ENCODE measurements at places on chromosomes 3 and 15. TPM values are rescaled to one million over a fixed set of nuclear protein-coding genes. Genes with fewer than 3 reads are reported as not detected.

DNA sequence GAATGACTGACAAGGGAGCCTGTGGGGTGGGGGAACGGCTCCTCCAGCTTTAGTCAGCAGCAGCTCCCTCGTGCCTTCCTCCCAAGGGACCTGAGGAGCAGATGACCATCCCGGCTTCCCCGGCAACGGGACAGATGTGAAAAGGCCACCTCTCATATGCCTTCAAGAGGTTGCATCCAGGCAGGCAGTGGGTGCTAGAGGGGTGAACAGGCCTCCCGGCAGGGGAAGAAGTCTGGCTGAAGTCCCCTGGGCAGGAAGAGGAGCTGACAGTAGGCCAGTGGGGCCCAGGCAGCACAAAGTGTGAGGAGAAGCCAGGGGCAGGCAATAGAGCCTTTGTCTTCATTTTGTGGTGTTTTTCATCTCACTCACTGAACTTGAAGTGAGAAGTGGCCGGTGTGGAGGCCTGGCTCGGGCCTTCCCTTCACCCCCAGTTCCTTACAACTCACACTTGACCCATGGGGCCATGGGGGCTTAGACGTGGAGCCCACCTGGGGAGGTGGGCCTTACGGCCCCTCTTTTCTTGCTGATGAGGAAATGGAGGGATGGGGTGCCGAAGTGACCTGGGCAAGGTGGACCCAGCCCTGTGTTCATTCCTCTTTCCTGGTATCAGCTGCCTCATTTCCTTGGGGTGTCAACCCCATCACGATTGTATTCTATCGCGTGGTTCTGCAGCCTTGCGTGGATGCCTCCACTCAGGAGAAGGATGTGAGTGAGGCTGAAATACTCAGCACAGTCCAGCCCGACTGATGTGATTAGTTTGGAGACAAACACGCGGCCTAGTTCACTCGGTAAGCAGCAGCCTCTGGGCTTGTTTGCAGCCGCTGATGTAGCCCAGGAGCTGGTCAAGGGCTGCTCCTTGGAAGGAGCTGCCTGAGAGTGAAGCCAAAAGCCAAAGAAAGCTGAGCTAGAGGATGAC is 115.5 kb upstream of the ALDH1A3 start:
- DNase-seq = no peak
- H3K27ac ChIP-seq = no peak overlapping the region
- no peak overlapping the region for H3K4me3 ChIP-seq
- no peaks in the 10 kb centered on the region for H3K27me3 ChIP-seq

- H3K4me3 ChIP-seq = no peak overlapping the region
- no peaks in the 10 kb centered on the region for H3K4me1 ChIP-seq
- no peaks in the 10 kb centered on the region for H3K36me3 ChIP-seq
- no peaks in the 10 kb centered on the region for H3K27me3 ChIP-seq
- DNase-seq = no peak
- H3K27ac ChIP-seq = no peak overlapping the region
These were observed 176.5 kb upstream of the PLSCR5 start for GRCh38 chr3:146781606-146782005.

DNA sequence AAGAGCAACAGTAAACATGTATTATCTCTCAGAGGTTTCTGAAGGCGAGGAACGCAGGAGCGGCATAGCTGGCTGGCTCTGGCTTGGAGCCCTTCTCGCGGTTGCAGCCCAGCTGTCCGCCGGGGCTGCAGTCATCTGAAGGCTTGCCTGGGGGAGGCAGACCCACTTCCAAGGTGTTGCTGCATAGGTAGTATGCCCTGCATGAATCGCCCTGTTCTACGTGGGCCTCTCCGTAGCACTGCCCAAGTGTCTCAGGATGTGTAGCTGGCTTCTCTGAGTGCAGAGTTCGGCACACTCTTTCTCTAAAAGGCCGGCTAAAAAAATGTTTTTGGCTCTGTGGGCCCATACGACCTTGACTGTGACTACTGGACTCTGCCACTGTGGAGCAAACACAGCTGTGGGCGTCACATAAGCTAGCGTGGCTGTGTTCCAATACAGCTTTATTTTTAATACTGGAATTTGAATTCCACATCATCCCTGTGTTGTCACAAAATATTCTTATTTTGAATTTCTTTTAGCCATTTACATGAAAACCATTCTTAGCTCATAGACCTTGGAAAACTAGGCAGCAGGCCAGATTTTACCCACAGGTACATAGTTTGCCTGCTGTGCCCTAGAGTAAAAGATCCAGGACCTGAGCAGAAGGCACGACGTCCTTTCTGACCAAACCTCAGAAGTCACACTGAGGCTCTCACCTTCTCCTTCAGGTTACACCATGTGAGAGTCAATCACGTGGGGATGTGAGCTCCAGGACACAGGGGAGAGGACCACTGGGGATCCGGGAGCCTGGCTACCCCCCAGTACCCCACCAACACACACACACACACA is 55.9 kb downstream of the PGPEP1L start:
- H3K27me3 ChIP-seq = no peaks in the 10 kb centered on the region
- peak overlapping the region; percentile 76 for H3K27ac ChIP-seq
- H3K4me3 ChIP-seq = no peak overlapping the region
- H3K4me1 ChIP-seq = peaks cover 30% of the 10 kb centered on the region
- peaks cover 15% of the 10 kb centered on the region for H3K36me3 ChIP-seq
- DNase-seq = no peak

DNA sequence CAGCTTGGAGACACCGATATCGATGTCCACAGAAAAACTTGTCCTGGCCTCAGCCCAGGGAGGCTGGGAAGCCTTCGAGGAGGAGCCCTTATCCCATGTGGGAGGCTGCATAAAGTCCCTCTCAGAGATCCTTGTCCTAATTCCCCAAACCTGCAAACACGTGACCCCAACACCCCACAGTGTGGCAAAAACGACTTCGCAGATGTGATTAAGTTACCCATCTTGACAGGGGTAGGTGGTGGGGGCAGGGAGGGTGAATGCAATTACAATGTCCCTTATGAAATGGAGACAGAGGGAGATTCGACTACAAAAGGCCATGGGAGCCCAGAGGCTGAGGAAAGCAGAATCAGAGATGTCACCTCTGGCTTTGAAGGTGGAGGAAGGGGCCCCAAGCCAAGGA is 2.3 kb upstream of the TLR9 start:
- H3K4me3 ChIP-seq = no peak overlapping the region
- peaks cover 21% of the 10 kb centered on the region for H3K36me3 ChIP-seq
- H3K4me1 ChIP-seq = peaks cover 8% of the 10 kb centered on the region
- no peaks in the 10 kb centered on the region for H3K27me3 ChIP-seq
- no peak for DNase-seq
- no peak overlapping the region for H3K27ac ChIP-seq

DNA sequence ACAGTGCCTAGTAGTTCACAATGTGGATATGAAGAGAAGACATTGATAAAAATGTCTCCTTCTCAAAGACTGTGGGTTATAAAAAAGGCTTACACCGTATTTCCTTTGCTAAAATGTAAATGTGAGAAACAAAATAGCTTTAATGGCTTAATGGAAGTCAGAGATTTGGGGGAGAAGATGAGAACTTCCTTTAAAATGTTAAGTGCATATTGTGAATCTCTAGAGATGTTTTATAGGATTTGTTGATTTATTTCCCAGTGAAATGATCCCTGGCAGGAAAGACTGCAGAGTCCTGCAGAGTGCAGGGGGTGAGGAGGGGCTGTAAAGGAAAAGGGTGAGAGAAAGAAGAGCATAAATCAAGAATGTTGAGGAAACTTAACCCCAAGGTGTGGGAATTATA is 305.1 kb downstream of the GAP43 start:
- DNase-seq = no peak
- no peak overlapping the region for H3K4me3 ChIP-seq
- no peaks in the 10 kb centered on the region for H3K27me3 ChIP-seq
- H3K27ac ChIP-seq = no peak overlapping the region
- H3K36me3 ChIP-seq = no peaks in the 10 kb centered on the region
- H3K4me1 ChIP-seq = no peaks in the 10 kb centered on the region

DNA sequence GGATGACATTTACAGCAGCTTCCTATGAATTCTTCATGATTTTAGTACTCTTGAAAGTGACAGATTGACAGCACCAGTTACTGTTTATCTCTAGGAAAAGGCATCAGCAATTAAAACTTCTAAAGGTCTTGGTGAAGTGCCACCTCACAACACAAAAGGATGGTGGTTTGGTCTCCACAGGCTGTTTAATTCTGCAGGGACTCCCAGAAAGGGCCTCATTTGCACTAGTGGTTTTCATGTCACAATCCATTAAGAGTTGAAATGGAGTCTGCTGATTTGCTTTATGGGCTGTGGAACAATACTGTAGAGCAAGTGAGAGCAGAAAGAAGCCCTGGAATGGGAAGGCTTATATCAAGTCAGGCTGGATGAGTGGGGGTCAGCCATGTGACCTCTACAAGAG is 225.3 kb upstream of the KCNMB2 start:
- H3K27me3 ChIP-seq = no peaks in the 10 kb centered on the region
- no peak for DNase-seq
- no peak overlapping the region for H3K27ac ChIP-seq
- H3K4me1 ChIP-seq = no peaks in the 10 kb centered on the region

GRCh38 chr15:67157521-67158252 is 92.3 kb downstream of the SMAD3 start:
- no peak for DNase-seq
- no peaks in the 10 kb centered on the region for H3K36me3 ChIP-seq
- no peak overlapping the region for H3K27ac ChIP-seq
- H3K4me1 ChIP-seq = peaks cover 13% of the 10 kb centered on the region

DNA sequence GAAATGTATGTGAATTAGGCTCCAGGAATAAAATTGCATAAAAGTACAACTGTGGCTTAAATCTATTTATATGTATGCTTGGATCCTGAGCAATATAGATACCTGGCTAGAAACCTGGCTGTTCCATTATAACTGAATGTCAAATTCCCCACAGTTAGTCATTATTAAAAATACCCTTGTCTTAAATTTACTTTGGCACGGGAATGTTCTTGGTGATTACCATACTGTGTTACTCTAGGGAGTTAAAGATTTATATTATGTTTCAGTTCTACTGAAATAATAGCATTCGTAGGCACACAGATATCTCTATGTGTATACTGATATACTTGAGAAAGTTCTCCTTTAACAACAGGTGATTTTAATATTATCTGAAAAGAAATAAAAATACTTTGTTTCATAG is 394.1 kb downstream of the PTPRG start:
- H3K4me1 ChIP-seq = peaks cover 5% of the 10 kb centered on the region
- no peak for DNase-seq
- H3K36me3 ChIP-seq = no peaks in the 10 kb centered on the region
- H3K27me3 ChIP-seq = no peaks in the 10 kb centered on the region
- H3K27ac ChIP-seq = no peak overlapping the region

Gene MORC1
- total RNA-seq = not detected

Gene FSIP1
- total RNA-seq = not detected

Gene HRG
- total RNA-seq = not detected

Gene NR1I2
- 0.46 TPM for total RNA-seq

Gene ROBO1
- total RNA-seq = 19.6 TPM

Gene TEX55
- total RNA-seq = not detected

Gene GOLGA8M
- 1.6 TPM for total RNA-seq
